Activated gamma-delta T cell (primary cell): ENCODE measurements at places on chromosomes 1 and 21.

DNA sequence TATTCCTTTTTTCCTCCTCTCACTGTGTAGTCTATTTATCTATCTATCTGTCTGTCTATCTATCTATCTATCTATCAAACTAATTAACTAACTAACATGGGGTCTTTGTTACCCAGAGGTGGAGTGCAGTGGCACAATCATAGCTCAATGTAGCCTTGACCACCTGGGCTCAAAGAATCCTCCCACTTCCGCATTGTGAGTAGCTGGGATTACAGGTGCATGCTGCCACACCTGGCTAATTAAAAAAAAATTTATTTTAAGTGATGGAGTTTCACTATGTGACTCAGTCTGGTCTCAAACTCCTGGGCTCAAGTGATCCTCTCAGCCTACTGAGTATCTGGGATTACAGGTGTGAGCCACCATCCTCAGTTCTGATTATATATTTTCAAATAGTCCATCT lies 71.4 kb downstream of the CCDC18 start:
- DNase-seq, result no peak

DNA sequence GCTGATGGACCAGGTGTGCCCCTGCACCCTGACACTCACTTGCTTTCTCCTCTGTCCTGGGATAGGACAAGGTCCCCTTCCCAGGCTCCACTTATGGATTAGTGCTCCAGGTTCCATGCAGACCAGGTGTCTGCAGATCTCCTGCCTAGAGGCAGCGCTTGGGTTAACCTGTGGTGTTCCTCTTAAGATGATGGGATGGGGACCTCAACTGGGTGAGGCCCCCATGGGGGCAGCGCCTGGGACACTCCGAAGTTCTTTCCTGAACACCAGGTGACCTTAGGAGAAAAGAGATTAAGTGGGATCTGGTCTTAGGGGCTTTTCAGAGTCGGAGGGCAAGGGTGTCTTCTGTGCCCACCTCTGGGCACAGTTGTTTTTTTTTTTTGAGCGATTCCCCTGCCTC lies 21.2 kb downstream of the TNNT2 start:
- DNase-seq, result no peak

GRCh38 chr21:25328736-25329135 lies 278.5 kb downstream of the MRPL39 start:
- no peak for DNase-seq

- DNase-seq, result no peak
Measured at GRCh38 chr1:181062836-181063428, 25.6 kb upstream of the IER5 start.

DNA sequence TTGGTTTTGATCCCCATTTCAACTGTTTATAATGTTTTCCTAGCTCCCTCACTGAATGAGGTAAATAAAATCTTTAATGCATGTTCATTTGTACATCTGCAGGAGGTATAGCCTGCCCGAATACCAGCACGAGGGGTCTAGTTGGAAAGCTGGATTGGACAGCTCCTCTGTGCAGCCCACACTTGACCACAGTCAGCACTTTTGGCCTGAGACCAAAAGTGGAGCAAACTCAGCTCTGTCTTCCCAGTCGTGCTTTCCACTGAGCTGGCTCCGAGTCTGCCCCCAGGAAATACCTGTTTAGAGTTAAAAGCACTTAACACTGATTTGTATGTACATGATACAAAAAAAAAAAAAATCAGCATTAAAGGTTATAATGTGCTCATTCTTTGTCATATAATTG lies 224.4 kb downstream of the DSCAM start:
- no peak for DNase-seq

GRCh38 chr1:144101397-144102045 lies 129.7 kb upstream of the FAM72C start:
- DNase-seq, result no peak

DNA sequence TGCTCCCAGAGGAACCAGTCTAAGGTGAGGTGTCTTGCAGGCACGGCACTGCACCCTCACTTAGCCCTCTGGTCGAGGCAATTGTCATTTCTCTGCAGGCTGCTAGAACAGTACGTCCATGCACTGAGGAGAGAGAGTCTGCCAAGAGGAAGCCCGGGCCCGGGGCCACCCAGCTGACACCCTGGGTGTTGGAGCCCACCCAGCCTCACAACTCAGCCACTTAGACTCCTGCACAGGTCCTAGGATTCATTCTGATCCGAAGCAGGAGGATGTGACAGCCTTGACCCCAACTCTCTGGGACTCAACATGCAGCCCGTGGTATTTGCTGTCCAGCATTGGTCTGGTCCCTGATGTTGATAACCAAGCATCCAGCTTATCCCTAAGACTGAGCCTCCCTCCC lies 111.9 kb downstream of the ADSS2 start:
- no peak for DNase-seq

GRCh38 chr1:171422511-171422910 lies 62.8 kb upstream of the PRRC2C start:
- DNase-seq, result no peak

- no peak for DNase-seq
Measured at GRCh38 chr1:175168782-175169181, 23.8 kb downstream of the KIAA0040 start.

- DNase-seq, result no peak
Measured at GRCh38 chr1:172960019-172960418, 90.7 kb downstream of the TNFSF18 start.

GRCh38 chr1:117629625-117630422 lies 24.0 kb downstream of the TENT5C start:
- no peak for DNase-seq

DNA sequence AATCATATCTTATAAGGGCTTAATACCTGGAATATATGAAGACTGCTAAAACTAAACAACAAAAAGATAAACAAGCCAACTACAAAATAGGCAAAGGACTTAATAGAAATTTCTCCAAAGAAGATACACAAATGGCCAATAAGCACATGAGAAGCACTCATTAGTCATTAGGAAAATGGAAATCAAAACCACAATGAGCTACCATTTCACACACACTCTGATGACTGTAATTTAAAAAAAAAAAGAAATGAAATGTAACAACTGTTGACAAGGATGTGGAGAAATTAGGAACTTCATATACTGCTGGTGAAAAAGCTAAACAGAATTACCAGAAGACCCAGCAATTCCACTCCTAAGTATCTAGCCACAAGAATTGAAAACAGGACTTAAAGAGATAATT lies 374.2 kb upstream of the ZP4 start:
- DNase-seq, result no peak

DNA sequence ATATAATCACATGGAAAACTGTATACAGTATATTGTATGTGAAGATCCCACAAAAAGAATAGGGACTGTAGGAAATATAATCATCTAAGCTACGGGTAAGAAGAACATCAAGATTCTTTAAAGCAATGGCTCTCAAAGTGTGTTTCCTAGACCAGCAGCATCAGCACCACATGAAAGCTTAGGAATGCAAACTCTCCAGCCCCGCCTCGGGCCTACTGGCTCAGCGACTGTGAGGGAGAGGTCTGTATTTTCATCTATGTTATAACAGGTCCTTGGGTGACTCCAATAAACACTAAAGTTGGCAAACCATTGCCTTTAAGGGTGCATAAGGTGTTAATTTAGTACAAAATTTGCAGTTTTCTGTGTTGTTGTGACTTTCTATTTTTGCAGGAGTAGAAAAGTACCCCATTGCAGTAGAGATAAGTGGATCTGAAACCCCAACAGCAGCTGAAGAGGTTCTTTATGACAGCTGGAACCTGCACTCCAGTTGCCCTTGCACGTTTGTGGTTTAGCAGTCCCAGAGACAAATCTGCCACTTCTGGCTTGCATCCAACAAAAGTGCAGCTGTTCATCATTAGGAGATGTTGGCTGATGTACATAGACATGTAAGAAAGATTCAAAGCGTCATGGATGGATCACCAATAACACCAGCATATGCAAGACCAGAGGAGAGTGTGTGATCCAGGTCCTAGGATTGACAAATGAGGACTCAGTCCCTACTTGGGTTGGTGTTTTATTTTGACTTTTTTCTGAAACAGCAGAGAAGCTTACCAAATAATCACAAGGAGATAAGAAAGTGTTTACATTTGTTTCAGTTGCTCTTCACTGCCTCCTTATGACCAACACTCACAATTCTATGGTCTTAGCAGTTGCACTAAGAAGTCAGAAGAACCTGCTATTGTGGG lies 15.9 kb upstream of the IFNAR1 start:
- DNase-seq, result no peak

GRCh38 chr1:50265790-50266314 lies 157.1 kb downstream of the ELAVL4 start:
- DNase-seq, result no peak

DNA sequence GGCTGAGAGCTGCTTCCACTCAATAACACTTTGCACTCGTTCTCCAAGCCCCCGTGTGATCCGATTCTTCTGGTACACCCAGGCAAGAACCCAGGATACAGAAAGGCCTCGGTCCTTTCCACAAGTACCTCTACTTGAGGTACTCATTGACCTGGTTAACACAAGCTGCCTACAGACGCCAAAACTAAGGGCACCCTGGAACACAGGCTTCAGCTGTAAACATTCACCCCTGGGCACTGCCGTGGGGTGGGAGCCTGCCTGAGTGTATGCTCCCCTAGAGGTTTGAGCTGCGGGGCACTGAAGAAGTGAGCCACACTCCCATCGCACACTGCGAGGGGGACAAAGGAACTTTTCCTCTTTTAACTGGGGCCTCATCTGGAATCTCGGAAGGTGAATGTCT lies 30.5 kb downstream of the LRRC3 start:
- DNase-seq, result no peak

- DNase-seq, result no peak
Measured at GRCh38 chr1:17826165-17826488, 71.0 kb downstream of the ACTL8 start.

DNA sequence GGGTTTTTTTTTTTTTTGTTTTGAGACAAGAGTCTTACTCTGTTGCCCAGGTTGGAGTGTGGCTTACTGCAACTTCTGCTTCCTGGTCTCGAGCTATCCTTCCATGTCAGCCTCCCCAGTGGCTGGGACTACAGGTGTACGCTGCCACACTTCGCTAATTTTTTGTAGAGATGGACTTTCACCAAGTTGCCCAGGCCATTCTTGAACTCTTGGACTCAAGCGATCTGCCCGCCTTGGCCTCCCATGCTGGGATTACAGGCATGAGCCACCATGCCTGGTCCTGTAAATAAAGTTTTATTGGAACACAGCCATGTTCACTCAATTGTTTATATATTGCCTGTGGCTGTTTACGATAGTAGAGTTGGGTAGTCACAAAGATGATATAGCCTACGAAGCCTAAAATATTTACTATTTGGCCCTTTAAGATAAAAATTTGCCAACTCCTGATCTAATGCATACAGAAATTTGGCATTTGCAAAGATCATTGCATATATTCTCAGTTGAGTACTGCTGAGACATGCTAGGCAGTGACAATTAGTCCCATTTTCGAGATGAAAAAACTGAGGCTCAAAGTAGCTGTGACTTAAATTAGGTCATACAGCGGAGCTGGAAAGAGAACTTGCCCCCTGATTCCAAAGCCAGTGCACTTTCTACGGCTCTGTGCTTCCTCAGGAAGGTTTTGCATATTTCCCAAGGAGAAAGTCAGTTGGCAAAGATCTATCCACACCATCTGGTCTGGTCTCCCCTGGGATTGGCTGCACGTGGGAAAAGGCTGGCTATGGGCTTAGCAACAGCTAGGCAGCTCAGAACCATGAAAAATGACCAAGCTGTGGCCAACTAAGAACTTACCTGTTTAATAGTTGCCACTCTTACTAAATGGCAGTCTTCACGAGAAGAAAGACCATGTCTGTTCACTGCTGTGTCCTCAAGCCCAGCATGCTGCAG lies 19.4 kb downstream of the MECR start:
- DNase-seq, result no peak

DNA sequence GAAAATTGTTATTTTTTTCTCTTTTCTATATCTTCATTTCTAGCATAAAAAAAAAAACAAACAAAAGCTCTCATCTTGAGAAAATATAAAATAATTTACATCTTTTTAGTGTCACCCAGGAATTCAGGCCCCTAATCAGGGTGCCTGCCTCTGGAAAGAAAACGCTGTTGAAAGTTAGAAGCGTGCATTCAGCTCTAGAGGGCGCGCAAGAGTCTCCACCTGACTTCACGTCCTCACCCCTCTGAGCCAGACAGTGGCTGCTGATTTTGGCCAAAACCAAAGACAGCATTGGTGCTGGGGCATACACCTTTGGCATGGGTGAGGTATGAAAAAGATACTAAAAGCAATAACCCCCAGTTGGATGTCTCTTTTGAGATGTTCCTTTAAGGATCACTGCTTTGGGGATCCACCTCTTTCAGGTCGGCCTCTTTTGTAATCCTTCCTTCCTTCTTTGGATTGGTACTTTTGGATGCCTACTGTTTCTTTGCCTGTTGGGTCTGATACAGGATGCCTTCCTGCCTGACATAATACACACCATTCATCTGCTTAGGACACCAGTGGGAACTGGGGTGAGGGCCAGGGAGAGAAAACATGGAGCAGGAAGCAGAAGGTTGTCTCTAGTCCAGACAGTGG lies 77.6 kb upstream of the CHRM3 start:
- no peak for DNase-seq

DNA sequence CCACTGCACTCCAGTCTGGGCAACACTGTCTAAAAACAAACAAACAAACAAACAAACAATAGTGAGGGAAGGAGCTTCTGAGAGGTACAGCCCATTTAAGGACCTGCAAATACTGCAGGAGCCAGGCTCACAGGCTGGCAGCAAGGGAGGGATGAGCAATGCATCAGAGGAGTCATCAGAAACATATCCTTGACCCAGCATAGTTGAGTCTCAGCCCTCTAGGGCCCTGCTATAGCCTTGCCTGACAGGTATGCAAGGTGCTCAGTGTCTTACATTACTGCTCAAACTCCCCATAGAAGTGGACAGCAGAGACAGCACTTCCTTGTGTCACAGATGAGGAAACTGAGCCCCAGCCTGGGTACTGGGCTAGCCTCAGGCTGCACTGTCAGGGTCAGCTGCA lies 7.3 kb upstream of the TTC4 start:
- no peak for DNase-seq

- DNase-seq, result no peak
Measured at GRCh38 chr21:31261759-31262158, 82.3 kb downstream of the TIAM1 start.

DNA sequence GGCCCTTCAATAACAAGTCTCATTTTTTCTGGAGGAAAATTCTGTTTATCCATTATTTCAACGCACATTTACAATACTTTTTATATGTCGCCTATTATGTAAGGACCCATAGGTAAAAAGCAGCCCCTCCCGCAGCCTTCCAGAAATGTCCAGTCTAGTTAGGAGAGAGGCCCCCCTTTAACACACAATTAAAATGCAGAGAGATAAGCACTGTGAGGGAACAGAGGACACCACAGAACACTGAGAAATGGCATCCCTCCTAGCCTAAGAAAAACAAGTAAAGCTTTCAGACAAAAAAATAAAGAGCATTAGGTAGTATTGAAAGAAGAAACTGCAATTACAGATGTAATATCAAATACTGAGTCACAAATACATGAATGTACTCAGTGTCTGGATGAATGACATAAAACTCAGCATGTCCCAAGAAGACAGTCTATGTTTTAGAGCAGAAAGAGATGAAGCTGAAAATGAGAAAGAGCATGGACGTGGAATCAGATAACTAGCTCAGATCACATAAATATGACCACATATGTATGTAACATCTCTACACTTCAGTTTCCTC lies 62.9 kb downstream of the DAB1 start:
- DNase-seq, result no peak
